ENCODE measurements at places on chromosomes 16 and 17.

DNA sequence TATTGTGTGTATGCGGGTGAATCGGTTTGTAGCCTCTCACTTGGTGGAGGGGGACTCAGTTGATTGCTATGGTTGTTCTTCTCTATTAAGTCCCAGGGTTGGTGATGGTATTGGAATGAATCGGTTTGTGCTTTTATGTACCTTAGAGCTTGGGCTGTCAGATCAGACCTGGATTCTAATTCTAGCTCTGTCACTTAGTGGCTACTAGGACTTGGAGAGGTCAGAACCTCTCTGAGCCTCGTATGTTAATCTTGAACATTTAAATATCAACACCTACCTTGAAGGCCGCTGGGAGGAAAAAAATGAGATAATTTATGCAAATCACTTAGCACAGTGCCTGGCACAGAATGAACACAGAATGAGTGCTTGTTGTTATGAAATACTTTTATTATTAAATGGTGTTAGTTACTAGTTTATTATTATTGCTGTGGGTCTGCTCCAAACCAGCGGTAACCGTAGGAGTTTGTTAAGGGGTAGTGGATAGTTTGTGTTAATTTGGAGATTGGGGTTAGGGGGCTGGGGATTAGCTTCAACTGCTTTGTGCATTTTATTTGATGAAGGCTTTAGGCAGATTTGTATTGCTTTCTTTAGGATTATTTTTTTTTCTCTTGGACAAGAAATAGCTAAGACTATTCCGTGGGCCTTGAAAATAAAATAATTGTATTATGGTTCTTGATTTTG lies 3.5 kb downstream of the KDM6B start:
- no peak for DNase-seq

DNA sequence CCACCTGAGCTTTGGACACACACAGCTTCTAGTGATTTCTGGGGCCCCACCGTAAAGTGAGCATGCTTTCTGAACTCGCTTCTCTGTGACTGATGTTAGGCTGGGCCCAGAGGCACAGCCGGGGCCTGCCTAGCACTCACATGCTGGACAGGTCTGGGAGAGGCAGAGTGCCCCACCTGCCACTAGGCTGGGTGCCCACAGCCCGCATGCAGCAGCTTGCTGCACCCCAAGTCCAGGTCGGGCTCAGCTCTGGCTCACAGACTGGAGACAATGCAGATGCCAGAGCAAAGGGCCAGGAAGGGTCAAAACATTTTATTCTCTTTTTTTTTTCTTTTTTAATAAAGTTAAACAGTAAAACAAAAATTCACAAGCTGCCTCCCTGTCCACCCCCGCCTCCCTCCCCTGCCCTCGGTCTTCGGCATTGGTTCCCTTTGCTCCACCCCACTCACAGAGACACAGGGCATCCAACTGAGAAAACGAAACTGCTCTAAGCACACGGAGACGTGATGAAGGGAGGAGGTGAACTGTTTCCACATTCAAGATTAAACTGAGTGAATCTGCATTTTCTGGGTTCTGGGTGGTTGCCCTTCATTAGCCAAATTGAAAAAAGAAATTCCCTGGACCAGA lies 9.7 kb downstream of the CNP start:
- no peak for DNase-seq

- no peak for DNase-seq
Observed at GRCh38 chr17:32971171-32971570, 20.5 kb upstream of the SPACA3 start.

DNA sequence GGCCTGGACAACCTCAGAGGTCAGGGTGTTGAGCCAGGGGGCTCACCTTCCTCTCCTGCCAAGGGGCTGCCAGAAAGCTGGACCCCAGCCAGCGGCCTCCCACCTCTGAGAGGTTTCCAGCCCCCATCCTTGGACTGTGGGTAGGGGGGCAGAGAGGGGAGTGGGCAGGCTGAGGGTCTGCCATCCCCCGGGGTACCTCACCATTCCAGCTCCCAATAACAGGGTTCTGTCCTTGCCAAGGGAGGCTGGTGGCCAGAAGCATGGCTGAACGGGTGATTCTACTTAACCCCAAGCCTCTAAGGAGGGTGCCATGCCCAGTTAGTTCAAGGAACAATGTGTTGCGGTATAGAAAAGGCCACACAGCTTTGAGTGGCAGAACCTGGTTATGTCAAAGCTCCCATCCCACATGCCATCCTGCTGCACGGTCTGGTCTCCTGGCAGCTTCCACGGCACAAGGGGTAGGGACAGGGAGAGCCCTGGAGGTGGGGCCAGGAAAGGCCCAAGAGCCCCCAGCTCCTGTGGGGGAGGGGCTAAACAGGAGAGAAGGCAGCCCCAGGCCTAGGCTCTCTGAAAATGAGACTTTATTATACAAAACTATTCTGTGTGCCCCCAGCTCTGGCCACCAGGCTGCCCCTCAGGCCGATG lies 19.8 kb downstream of the B9D1 start:
- no peak for DNase-seq

DNA sequence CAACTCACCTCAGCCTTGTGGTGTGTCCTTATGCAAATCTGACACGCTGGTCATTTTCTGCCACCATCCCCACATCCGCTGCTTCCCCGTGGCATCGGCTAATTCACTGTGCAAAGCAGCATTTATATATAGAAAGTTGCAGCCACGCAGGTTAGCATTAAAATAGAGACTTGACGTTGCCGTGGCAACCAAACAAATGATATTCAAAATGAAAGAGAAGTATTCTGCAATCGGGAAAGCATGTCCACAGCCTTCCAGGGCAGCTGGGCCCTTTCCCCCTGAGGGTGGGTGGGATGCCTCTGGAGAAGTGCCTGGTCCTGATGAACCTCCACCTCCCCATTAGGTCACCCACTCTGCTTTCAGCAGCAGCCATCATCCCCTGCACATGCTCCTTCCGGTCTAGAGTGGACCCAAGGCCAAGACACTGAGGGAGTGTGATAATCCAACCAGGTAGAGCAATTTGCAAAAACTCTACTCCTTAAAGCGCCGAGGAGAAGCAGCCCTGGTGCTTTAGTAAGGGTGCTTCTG lies 138.7 kb downstream of the GAS7 start:
- DNase-seq = no peak

DNA sequence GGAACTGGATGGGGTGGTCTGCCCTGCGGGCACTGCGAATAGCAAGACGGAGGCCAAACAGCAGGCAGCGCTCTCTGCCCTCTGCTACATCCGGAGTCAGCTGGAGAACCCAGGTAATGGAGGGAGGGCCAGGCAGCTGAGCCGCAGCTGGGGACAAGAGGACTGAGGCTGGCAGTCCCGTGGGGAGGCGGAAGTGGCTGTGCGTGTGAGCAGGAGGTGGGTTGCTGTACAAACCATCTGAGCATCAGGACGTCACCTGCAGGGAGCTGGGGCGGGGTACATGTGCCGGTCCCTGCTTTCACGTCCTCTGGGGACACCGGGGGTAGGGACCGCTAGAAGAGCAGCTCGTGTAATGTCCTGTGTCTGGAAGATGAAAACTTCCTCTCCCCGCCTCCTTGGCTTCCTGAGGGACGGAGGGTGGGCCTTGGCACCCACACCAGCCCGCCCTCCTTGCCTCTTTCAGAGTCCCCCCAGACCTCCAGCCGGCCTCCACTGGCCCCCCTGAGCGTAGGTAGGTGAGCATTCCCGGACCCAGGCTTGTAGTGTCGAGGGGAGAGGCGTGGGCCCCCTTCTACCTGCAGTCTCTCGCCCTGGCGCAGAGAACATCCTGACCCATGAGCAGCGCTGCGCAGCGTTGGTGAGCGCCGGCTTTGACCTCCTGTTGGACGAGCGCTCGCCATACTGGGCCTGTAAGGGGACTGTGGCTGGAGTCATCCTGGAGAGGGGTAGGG lies 3.7 kb downstream of the ADAD2 start:
- DNase-seq = no peak

DNA sequence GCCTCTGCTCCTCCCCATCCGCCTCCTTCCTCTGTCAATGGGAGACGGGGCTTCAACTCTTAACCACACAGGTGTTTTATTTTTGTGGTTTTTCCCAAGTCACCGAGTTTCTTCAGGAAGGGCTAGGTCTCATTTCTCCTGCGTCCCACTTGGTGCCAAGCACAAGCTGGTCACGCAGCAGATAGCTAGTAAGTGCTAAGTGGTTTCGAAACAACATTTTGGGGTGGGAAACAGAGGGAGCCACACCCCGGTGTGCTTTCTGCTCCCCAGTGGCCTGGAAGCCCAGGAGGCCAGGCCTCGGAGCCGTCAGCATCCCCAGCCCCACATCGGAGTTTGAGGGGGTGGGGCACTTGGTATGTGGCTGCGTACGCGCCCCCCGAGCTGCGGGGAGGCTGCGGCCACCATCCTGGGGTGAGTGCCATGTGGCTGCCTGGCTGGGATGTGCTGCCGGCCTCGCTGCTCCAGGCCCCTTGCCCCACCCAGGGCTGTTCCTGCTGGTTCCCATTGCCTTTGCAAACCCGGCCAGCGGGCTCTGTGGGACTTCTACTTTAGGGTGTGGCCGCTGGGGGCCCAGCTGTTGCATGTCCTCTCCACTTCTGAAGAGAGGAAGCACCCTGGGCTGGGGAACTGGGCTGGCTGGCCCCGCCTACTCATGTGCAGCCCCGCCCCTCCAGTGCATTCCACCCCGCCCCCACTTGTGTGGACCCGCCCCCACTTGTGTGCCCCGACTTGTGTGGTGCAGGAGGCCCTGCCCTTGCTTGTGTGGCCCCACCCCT lies 55.6 kb downstream of the BAIAP2 start:
- DNase-seq = no peak

DNA sequence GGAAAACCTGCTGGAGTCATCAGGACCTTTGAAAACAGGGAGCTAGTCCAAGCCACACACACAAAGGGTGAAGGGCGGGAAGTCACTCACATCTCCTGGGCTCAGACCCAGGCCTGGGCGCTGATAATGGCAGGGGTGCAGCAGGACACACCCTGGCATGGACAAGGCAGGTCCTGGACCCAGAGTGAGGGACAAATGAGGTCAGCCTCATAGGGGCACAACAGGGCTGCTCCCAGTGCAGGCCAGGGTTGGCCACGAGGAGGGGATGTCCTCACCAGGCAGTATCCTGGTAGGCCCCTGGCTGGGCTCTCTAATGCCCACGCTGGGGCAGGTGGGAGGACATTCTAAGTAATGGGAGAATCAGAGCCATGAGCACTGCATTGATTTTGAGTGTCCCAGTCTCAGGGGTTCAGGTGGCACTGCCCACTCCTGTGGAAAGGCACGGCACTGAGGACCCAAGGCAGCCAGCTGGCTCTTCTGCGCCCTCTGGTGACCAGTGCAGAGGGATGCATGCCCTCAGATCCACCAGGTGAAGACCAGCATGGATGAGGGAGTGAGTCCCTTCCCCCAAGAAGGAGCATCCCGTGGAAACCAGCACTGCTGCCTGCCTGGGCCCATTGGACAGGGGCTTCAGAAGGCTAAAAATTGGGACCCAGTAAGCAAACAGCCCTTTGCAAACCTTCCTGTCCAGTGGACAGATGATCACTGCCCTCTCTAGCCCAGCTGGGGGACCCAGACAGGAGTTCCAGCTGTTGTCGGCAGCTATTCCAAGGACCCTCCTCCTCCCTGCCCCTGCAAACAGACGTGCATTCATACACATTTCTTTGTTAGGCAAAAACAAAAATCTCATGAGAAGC lies 23.4 kb upstream of the SREBF1 start:
- DNase-seq = peak; percentile 49

DNA sequence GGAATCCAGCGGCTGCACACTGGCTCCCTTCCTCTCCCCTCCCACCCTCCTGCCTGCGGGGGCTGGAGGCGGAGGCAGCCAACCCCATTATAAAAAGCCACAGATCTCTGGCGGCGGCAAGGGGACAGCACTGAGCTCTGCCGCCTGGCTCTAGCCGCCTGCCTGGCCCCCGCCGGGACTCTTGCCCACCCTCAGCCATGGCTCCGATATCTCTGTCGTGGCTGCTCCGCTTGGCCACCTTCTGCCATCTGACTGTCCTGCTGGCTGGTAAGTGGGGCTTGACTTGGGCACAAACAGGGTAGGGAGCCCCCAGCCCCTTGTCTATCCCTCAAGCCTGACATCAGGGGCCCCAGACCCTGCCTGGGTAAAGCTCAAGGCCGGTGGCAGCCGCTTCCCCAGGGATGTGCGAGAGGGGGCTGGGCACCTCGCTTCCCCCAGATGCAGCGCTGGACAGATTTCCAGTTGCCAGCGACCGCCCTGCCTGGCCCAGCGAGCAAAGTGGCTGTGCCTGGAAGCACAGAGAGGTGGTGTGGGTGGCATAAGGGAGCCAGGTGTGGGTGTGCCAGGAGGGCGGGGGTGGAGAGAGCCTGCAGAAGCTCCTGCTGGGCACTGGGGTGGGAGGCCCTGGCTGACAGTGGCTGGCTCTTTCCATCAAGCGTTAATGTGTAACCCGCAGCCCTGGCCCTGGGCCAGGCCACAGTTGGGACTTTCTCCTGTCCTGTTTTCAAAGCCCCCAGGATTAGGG lies at the start of gene CX3CL1:
TSS of gene CX3CL1 (plus strand) at position 119 of the 745 bp plus-strand sequence. CDS start at position 198, 79 bp downstream.
- peak; percentile 27 for DNase-seq

DNA sequence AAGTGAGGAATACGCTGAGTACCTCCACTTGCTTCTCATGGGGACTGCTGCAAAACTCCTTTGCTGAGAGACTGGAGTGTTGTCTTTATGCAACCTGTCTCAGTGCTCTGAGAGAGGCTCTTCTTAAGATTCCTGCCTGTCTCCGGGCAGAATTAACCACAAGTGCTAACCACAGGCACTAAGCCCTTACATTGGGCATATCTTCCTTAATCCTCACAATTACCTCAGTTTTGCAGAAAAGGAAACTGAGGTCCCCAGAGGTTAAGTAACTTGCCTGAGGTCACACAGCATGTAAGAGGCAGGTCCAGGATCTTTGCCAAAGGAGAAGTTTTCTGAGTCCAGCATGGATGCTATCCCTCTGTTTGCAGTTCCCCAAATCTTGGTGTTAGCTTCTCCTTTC lies 86.0 kb downstream of the GP2 start:
- no peak for DNase-seq

DNA sequence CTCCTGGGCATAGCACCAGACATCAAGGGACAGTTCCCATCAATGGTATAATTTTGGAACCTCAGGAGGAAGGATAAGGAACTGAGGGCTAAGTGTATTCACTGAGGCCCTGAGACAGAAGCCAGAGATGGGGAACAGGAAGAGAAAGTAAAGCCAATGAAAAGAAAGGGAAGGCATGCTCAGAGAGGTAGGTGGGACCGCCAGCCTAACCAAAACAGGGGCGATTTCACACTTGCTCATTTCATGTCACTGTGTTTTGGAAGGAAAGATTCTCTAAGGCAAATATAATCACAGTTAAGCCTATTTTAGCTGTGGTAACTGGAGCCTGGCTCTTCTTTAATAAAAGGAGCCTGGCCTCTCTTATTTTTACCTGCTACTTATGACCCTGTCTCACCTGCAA lies 411.1 kb downstream of the CDH13 start:
- no peak for DNase-seq

DNA sequence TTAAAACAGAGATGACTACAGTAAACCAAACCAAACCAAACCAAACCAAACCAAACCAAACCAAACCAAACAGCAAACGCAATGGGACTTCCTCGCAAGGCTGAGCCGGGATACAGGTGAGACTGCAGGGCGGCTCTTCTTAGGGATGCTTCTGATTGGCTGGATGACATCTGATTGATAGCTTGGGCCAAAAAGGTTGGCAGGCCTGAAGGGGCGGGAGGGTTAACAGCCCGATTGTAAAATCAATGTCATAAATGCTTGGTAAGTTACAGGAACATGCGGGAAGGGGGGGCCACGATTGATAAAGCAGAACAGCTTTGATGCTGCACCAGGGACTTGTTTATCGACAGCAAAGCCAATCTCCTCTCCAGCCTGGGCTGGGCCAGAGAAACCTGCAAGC lies 86.1 kb downstream of the ZFHX3 start:
- DNase-seq = no peak

- DNase-seq = no peak
Observed at GRCh38 chr17:42844761-42845555, 578 bp downstream of the AOC2 start.

All from C1 segment of cervical spinal cord (tissue), 14 donors.